Activated CD4-positive, CD25-positive, alpha-beta regulatory T cell treated with anti-CD3 and anti-CD28 coated beads, Interleukin-2, amount 50 U/mL, for 16 hours (primary cell): ENCODE measurements at places on chromosomes 13 and 19.

- DNase-seq = no peak
These were observed 4.2 kb upstream of the CACNG7 start for GRCh38 chr19:53904909-53905308.

- no peak for DNase-seq
These were observed 5.8 kb upstream of the ONECUT3 start for GRCh38 chr19:1747285-1748114.

- no peak for DNase-seq
These were observed 189.0 kb downstream of the LACC1 start for GRCh38 chr13:44068737-44069136.

GRCh38 chr13:68185444-68186141 lies 955.5 kb upstream of the PCDH9 start:
- DNase-seq = no peak

DNA sequence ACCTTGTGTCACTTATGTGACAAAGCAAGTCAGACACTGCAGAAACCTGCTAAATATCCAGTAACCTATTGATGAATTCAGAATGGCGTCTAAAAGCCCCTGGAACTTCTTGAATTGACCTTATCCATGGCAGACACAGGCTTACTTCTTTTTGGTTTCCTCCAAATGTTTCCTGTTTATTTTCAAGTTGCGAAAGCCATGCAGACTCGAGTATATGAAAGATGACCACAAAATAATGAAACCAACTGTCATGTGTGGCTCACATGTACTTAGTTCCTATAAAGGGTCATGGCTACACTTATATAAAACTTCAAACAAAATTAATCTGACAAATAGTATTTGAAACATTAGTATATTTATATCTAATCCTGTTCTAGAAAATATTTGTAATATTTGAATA lies 113.1 kb upstream of the FNDC3A start:
- no peak for DNase-seq

- no peak for DNase-seq
These were observed 978 bp downstream of the KLK8 start for GRCh38 chr19:51000426-51000825.

DNA sequence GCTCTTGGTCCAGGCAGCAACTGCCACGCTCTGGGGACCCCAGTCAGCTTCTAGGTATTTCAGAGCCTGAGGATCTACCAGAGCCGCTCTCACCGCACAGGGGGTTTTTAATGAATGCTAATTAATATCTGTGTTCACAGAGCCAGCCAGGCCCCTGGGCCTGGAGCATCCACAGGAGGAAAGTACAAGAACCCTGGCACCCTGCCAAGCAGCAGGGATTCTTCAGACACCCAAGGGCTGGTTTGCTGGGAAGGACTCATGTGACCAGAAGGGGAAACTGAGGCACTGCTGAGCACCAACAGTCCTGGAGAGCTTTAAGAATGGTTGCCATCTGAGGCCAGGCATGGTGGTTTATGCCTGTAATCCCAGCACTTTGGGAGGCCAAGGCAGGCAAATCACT lies 38.0 kb upstream of the ADGRE5 start:
- DNase-seq = no peak

GRCh38 chr13:101454767-101455166 lies 2.3 kb downstream of the ITGBL1 start:
- no peak for DNase-seq

- DNase-seq = no peak
These were observed 79.8 kb upstream of the SLITRK6 start for GRCh38 chr13:85879014-85879413.

DNA sequence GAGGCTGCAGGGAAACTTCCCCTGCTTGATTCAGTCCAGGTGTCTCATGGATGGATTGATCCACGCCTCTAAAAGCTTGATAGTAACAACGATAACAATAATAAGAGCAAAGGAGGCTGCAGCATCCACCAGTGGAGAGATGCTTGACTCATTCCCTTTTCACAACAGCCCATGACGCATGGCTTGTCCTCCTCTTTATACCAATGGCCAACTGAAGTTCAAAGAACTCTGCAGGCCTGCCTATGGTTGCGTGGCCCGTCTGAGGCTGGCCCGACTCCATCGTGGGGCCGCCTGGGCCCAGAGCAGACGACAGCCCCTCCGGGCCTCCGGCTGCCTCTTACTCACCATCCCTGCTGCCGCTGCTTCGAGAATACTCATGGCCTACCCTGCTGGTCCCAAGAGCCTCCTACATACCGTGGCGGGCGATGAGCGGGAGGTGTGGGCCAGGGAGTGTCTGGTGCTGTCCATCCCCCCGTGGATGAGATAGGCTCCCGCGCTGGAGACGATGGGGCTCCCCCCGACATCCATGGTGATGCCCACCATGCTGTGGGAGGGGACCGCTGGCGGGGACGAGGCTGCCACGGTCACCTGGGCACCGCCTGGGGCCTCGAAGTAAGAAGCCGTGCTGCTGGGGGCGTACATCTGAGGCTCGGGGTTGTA lies 61.8 kb upstream of the RANBP3 start:
- DNase-seq = no peak

DNA sequence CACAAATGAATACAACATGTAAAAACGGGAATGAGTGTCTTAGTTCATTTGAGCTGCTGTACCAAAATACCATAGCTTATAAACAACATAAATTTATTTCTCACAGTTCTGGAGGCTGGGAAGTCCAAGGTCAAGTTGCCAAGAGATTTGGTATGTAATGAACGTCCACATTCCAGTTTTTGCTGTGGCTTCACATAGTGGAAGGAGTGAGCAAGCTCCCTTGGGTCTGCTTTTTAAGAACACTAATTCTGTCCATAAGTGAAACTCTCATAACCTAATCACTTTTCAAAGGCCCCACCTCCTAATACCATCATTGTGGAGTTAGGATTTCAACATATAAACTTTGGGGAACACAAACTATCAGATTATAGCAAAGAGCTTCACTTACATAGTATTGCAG lies 1189.6 kb downstream of the PCDH9 start:
- DNase-seq = no peak

DNA sequence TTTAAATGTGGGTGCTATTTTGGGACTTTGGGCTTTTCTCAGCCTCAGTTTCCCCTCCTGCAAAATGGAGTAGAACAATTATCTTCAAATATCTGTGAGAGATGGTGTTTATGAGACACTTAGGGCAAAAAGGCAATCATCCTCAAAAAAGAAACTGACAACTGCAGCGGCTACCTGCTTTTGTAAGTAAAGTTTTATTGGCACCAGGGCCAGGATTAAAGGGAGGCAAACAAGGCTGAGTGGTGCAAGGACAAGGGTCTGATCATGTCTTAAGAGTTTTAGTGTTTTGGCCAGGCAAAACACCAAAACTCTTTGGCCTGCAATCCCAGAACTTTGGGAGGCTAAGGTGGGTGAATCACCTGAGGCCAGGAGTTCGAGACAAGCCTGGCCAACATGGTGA lies 1.3 kb upstream of the MAST3 start:
- no peak for DNase-seq

- DNase-seq = no peak
These were observed 28.5 kb downstream of the UPF1 start for GRCh38 chr19:18860302-18860700.

GRCh38 chr19:37128821-37129177 lies 43.7 kb downstream of the ZNF585A start:
- no peak for DNase-seq

DNA sequence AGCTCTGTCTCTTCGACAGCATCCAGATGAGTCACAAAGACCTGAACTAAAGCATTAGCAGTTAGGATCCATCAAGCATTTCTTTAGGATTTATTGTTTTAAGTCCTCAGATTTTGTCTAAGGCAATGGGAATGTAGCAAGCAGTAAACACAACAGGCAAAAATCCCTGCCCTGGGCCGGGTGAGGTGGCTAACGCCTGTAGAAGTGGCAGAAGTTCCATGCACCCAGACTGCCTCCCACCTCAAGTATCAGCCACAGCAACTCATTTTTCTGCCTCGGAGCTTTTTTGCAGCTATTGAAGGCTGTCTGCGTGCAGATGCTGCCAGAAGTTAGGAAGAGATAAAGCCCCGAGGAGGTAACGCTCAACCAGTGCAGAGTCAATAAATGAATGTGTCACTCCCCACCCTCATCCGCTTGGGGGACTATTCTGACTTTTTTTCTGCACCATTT lies 47.1 kb upstream of the MRI1 start:
- DNase-seq = no peak

- no peak for DNase-seq
These were observed 178.1 kb downstream of the FLT1 start for GRCh38 chr13:28316836-28317235.

DNA sequence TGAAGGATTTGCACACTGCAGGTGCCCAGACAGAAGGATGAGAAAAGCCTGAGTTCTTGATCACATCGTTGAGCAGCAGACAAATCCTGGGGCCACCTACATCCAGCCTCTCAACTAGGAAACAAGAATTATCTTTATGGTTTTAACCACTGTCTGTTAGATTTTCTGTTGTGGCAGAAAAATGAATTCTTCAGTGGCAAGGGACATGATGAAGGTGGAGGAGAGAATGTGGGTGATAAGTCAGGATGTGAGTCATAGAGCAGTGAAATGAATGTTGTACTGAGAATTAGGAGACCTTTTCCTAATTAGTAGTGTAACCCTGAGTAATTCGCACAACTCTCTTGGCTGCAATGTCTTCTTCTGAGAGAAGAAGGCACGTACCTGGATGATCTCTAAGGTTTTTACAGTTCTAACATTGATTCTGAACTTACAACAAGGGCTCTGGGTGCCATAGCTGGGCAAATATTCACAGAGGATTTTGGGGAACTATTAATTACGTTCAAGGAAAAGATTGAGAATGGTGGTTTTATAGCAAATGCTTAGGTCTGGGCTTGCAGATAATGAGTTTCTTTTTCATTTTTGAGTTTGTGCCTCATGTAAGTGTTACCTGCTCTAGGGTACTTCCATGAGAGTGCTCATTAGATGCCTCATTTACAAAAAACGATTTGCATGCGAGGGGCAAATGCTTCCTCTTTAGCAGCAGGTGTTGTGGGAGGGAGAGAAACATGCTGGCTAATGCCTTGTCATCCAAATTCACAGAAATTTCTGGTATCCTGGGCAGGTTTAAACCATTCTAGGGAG lies 111.0 kb upstream of the KL start:
- DNase-seq = no peak

- no peak for DNase-seq
These were observed 186.9 kb upstream of the UBL3 start for GRCh38 chr13:30037306-30037705.

GRCh38 chr19:48818234-48818820 lies 7.5 kb upstream of the BCAT2 start:
- no peak for DNase-seq

GRCh38 chr13:112867301-112867711 lies 101.7 kb upstream of the MCF2L start:
- no peak for DNase-seq

- DNase-seq = no peak
These were observed 2.7 kb downstream of the S1PR2 start for GRCh38 chr19:10228393-10228792.

- DNase-seq = no peak
These were observed 1.4 kb downstream of the PLIN4 start for GRCh38 chr19:4516939-4517300.

- no peak for DNase-seq
These were observed 693.7 kb downstream of the UQCRFS1 start for GRCh38 chr19:28519218-28519779.

- no peak for DNase-seq
These were observed 5.6 kb downstream of the PNKP start for GRCh38 chr19:49861541-49862378.

DNA sequence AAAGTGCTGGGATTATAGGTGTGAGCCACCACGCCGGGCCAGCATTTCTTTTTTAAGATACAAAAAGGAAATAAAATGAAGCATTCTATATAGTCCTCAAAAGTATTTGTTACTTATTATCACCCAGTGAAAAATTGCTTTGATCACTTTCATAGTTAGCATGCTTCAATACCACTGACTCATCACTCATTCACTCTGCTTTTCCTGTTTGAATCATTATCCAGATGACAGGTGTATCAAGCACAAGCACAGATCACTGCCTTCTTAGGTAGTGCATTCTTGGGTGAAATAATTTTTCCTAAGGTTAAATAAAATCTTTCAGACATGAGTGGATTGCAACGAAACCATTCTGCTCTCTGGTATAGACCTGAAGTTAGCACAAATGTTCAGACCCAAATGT lies 35.8 kb upstream of the SPART start:
- no peak for DNase-seq

- DNase-seq = no peak
These were observed 207.5 kb downstream of the KCNRG start for GRCh38 chr13:50222569-50223332.

GRCh38 chr13:22014469-22014868 lies 343.6 kb downstream of the FGF9 start:
- no peak for DNase-seq

- DNase-seq = no peak
These were observed 88.8 kb downstream of the STARD13 start for GRCh38 chr13:33196767-33197166.

DNA sequence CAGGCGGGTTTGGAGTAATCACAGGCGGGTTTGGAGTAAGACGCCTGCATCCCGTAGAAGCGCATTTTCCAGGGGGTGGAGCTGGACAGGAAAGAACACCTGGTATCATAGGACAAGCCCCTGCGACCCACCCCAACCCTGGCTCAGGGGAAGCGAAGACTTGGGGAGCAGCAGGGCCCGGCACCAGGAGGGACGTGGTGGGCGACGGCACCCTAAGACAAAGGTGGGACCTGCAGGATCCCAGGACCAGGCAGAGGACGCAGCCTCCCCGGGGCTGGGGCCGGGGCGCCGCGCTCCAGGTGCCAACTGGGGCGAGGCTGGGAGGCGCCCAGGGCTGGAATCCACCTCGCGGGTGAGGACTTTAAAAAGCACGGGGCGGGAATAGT lies 520 bp downstream of the ZNF600 start:
- DNase-seq = no peak

DNA sequence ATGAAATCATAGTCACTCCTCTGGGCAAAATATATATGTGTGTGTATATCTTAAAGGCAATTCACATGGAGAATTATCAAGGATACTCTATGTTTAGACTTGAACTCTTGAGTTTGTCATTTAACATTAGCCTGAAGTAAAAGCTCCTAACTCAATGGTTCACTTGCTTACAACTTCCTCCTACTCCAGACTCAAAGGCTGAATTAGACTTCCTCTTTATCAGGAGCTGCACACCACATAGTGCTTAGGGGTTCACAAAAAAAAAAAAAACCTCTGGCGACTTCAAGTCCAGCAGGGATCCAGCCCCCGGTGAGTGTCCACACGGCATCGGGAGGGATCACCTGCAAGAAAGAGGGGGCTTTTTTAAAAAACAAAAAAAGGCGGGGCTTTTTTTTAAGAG lies 68.2 kb upstream of the LSM14A start:
- DNase-seq = no peak

DNA sequence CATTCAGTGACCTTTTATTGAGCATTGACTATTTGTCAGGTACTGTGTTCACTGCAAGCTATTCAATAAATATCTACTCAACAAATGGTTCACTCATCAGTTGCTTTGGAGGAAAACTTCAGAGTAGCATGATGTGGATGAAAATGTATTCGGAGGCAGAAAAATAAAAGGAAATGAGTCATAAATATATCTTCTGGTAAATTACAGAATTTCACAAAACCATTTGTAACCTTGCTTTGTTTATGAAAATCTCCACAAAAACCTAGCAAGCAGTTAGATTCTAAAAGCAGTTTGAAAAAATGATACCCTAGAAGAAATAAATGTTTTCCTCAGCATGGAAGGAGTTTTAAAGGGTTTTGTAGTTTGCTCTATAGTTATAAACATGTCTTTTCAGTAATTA lies 399.6 kb downstream of the LMO7 start:
- no peak for DNase-seq
